ENCODE measurements at places on chromosomes 4 and X.

GRCh38 chr4:15144249-15144966 is 142.1 kb downstream of the CPEB2 start:
- DNase-seq, result no peak

DNA sequence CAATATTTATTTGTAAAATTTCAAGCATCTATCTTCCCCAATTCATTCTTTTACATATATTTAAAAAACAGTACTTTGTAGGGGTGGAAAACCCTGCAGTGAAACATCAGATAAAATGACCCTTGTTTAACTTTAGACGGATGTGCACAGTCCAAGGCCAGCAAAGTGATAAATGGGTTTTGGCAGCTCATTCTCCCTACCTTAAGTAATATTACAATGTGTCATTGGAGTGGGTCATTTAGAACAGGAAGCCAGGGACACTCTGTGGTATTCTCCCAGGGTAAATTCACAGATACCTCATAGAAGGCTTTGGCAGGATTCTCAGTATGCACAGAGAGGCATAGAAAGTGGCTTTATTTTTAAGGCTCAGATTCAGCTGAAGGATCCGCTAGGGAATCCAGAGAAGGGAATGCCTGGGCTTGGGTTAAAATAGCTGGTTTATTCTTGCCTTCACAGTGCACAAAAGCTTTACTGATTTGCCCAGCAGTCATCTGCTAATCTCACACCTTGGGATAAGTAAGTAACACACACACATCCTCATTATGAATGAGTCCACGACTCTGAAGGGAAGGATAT is 206.7 kb downstream of the RASL11B start:
- DNase-seq, result no peak

DNA sequence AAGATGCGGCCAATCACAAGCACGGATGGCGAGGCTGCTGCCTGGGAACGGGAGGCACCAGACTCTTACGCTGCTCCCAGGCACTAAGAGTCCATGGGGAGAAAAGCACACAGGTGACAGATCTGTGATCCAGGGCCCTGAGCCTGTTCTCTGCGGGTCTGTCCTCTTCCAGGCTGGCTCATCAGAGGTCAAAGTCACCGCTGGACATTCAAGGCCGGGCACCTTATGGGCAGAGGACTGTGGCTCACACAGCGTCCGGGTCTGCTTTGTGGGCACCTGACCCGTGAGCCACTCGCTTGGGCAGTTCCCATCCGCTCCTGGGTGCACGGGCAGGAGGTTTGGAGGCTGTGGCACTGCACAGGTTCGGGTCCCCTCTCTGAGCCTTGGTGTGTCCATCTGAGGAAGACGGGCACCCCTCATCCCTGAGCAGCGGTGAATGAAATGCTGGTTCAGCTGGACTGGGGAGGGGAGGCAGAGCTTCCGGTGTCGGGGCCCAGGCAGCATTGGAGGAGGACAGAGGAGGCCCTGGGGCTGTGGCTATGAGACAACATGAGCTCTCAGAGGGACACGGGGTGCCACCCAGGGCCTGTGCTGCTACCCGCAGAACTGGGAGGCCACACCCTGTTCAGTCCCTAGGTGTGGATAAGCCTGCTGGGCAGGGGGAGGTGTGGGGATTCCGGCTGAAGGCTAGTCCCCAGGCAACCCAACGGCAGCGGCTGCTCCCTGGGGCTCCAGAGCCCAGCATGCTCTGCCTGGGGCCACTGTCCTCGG is 61.2 kb upstream of the AFAP1 start:
- no peak for DNase-seq

DNA sequence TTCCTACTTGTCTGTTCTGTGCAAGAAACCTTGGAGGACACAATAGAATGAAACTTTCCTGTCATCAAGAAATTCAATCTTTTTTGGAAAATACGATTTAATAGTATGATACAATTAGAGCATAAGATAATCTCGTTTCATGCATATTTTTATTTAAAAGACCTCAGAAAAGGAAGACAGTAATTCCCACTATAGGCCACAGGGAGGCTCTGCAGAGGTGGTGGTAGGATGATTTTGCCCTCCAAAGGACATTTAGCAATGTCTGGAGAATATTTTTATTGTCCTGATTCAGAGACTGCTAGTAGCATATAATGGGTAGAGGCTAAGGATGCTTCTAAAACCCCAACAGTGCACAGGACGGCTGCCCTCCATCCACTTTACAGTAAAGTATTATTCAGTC is 68.7 kb downstream of the PAK3 start:
- DNase-seq, result no peak

- peak; percentile 66 for DNase-seq
Measured at GRCh38 chrX:11787564-11787963, 29.5 kb downstream of the MSL3 start.

DNA sequence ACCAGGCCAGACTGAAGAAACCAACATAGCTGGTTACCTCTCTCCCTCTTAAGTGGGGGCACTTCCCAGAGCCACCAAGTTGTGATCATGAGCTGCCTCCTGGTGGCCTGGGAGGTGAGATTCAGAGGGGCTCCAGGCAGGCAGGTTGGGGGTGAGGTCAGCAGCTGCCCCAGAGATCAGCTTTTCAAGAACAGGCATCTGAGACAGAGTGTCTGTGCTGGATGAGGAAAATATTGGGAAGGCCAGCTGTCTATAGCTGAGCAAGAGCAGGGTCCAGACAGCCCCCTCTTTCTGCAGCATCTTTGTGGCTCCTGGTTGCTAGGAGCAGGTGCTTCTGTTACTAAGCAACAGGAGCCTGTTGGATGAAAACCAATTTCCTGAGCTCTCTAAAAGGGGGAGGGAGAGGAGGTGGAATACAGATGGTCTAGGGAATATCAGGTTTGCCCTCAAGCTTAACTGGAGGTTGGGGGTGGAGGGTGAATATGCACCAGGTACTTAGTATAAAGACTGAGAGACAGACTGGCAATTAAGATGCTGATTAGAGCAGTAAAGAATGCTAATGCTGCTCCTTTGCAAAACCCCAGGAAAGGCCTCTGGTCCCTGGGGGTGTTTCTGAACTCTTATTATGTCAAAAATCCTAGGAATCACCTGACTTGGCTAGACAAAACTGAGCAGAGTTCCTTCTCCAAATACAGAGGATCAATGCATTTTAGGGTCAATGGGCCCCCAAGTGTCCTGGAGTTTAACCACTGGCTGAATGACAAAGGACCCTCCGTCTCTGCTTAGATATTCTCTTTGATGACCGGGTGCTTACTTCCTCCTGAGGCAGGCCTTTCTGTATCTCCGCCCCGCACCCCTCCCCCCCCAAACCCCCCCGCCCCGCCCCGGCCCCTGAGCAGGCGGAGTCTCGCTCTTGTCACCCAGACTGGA is 21.4 kb downstream of the ZCCHC13 start:
- no peak for DNase-seq

GRCh38 chrX:91434351-91435168 is at the start of gene PABPC5:
PABPC5 (plus strand) TSS chrX:91434839; CDS start chrX:91435578, 739 bp downstream.
- no peak for DNase-seq
